B cell (primary cell): ENCODE measurements at places on chromosomes 11 and 22.

DNA sequence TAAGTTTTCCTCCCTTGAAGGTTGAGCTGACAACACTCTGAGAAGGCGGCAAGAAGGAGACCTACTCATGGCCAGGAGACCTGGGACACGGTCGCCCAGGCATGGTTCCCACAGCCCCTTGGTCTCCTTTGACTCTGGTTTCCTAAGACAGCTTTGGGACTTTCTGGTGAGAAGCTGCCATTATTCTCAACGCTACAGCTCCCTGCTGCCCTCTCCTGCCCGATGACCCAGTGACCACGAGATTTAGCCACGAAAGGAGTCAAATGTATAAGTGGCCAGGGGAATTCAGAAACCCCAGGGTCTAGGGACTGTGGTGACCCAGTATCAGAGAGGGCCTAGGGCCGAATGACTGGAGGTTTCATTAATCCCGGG lies 699 bp upstream of the SDF2L1 start:
- peak overlapping the region; percentile 70 for H3K4me3 ChIP-seq
- peaks cover 12% of the 10 kb centered on the region for H3K4me1 ChIP-seq
- peak overlapping the region; percentile 84 for H3K27ac ChIP-seq
- peaks cover 4% of the 10 kb centered on the region for H3K36me3 ChIP-seq
- DNase-seq = no peak

DNA sequence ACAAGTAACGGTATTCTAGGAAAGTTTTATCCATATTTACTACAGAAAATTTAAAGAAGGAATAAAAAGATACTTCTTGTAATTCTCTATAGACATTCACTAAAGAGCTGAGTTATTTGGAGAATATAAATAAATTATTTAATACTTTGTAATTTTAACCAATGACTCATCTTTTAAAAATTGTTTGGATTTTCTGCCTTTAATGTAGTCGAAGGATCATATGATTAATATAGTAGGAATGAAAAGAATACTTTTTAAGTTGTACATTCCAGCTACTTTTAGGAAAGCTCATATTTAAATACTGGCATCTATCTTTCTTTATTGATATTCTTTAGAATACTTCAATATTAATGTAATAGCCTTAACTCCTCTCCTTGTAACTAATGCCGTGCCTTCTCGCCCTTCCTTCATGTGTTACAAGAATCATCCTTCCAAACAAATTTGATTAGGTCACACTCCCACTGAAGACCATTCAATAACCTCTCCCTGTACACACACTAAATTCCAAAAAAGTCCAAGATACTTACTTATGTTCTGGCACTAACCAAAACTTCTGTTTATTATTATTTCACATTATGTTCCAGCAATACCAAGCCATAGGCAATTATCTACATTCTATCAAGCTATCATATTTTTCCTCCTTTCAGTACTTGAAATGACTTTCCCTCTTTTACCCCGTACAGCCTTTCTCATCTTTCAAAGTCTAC lies 501.9 kb downstream of the CNTN5 start:
- no peaks in the 10 kb centered on the region for H3K36me3 ChIP-seq
- no peaks in the 10 kb centered on the region for H3K4me1 ChIP-seq
- no peak overlapping the region for H3K27ac ChIP-seq
- DNase-seq = no peak

DNA sequence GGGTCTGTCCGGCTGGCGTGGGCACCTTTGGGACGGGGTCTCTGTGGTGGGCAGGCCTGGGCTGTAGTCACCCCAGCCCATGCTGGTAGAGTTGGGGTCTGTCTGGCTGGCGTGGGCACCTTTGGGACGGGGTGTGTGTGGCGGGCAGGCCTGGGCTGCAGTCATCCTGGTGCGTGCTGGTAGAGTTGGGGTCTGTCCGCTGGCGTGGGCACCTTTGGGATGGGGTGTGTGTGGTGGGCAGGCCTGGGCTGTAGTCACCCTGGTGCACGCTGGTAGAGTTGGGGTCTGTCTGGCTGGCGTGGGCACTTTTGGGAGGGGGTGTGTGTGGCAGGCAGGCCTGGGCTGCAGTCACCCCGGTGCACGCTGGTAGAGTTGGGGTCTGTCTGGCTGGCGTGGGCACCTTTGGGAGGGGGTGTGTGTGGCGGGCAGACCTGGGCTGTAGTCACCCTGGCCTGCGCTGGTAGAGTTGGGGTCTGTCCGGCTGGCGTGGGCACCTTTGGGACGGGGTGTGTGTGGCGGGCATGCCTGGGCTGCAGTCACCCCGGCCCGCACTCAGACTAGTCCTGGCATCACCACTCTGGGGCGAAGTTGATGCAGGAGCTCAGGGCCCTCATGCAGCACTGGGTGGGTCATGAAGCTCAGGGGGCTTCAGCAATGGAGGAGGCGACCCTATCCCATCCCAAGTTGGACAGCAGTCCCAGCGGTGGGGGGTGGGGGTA lies 19.3 kb downstream of the PRR33 start:
- H3K27ac ChIP-seq = peak overlapping the region; percentile 62
- H3K27me3 ChIP-seq = no peaks in the 10 kb centered on the region
- DNase-seq = no peak
- H3K4me3 ChIP-seq = no peak overlapping the region

- H3K27ac ChIP-seq = no peak overlapping the region
- no peak overlapping the region for H3K4me3 ChIP-seq
- no peak for DNase-seq
- no peaks in the 10 kb centered on the region for H3K27me3 ChIP-seq
- H3K4me1 ChIP-seq = no peaks in the 10 kb centered on the region
Observed at GRCh38 chr11:35484435-35484834, 41.0 kb downstream of the PAMR1 start.

DNA sequence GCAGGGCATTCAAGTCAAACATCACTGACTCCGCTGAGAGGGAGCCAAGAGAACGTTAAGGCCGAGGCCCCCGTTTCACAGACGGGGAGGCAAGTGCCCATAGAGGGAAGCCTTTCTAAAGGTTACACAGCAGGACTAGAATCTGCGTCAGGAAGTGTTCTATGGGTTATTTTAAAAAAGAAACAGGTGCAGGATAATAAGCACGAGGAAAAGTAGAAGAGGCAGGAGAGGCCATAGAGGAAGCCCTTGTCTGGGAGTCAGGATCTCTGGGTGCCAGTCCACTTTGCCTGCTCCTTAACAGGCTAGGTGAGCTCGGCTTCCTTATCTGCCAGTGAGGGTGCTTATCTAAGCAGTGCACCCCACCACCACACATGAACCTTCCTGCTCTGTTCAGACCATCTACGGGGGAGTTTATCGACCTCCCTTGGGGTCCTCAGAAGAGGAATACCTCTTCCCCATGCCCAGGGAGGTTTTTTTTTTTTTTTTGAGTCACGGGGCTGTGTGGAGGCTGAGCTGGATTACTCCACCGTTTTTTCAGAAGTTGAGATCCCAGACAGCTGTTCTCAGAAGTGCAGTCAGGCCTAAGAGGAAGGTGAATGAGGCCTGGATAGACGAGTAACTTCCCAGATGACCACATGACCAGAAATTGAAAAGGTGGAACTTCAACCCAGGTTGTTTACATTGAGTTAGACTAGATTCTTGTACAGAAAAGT lies 1.2 kb upstream of the FCHSD2 start:
- no peaks in the 10 kb centered on the region for H3K27me3 ChIP-seq
- H3K27ac ChIP-seq = peak overlapping the region; percentile 91
- no peak for DNase-seq
- H3K4me1 ChIP-seq = peaks cover 65% of the 10 kb centered on the region
- peak overlapping the region; percentile 98 for H3K4me3 ChIP-seq
- H3K36me3 ChIP-seq = peaks cover 17% of the 10 kb centered on the region
